Activated CD4-positive, alpha-beta T cell treated with anti-CD3 and anti-CD28 coated beads, Interleukin-2, amount 50 U/mL, for 48 hours (primary cell): ENCODE measurements at places on chromosomes 4 and X.

- no peak for DNase-seq
These were observed 718.9 kb downstream of the ARAP2 start for GRCh38 chr4:35525192-35525978.

- no peak for DNase-seq
These were observed 199.0 kb upstream of the NUDT6 start for GRCh38 chr4:123121241-123121907.

DNA sequence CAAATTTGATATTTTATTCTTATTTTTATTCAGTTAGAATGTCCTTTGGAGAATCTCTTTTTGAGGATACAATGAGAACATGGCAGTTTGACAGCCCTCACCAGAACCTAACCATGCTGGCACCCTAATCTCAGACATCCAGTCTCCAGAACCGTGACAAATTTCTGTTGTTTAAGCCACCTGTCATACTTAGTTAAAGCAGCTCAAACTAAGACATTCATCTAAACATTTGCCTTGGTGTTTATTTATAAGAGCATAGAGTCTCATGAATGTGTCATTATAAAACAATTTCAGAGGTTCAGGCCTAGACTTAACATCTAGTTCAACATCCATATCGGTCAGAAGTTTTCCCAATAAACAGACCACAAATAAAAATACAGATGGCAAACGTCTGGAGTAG, 125.1 kb upstream of the FUNDC1 start:
- no peak for DNase-seq

GRCh38 chrX:123477673-123478072, 255.2 kb downstream of the THOC2 start:
- DNase-seq: no peak

GRCh38 chr4:172709376-172709775, 459.2 kb upstream of the GALNT7 start:
- no peak for DNase-seq

- DNase-seq: no peak
These were observed 1222.0 kb upstream of the TENM3 start for GRCh38 chr4:181021213-181021612.

DNA sequence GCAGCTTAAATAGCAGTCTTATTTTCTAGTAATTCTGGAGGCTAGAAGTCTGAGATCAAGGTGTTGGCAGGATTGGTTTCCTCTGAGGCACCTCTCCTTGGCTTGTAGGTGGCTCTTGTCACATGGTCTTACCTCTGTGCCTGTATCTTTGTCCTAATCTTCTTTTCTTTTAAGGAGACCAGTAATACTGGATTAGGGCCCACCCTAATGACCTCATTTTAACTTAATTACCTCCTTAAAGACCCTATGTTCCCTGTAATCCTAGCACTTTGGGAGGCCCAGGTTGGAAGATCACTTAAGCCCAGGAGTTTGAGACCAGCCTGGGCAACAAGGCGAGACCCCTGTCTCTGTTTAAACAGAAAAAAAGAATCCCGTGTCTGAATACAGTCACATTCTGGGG, 38.9 kb downstream of the ARHGAP10 start:
- DNase-seq: no peak

GRCh38 chrX:102833136-102833535, 103.9 kb upstream of the RAB40AL start:
- no peak for DNase-seq

- DNase-seq: no peak
These were observed 70.7 kb upstream of the HCCS start for GRCh38 chrX:11040405-11040804.
